ENCODE measurements at places on chromosomes 4 and X.
A peak's percentile ranks its signal among the peaks of the same experiment; 100 is the strongest.

- DNase-seq = no peak
Measured at GRCh38 chr4:7924570-7924969, 15.1 kb downstream of the AFAP1 start.

DNA sequence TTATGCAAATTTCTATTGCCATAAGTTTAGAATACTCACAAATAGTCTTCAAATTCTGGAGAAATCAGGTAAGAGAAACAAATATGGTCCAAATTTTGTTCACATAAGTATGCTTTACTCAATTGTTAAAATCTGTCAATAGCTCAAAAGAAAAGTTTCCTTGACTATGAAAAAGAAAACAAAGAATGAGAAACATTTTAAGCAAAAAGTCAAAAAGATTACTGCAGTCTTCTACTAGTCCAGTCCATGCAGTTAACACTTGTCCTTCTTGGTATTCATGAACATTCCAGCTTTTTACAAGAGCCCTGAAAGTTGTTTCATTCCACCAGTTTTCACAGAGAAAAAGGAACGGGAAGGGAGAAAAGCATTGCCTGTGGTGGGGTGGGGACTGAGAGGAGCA, 54.7 kb upstream of the ZXDA start:
- no peak for DNase-seq

GRCh38 chrX:111410590-111411078, 1.4 kb downstream of the DCX start:
- no peak for DNase-seq

DNA sequence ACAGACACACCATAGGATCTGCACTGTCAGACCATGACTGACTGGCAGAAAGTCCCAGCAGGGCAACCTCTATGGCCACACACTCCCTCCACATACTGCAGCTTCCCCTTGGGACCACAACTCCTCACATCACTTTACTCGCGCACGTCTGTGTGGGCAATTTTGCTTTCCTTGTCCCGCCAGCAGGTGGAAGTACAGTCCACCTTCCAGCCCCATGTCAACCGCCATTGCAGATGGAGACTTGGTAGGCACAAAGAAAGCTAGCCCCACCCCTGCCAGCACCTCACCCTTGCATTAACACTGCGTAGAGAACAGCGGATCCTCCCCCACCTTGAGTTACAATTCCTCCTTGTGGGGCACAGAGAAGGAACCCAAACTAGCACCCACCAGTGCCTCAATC, 74.4 kb upstream of the NAP1L2 start:
- DNase-seq = no peak

DNA sequence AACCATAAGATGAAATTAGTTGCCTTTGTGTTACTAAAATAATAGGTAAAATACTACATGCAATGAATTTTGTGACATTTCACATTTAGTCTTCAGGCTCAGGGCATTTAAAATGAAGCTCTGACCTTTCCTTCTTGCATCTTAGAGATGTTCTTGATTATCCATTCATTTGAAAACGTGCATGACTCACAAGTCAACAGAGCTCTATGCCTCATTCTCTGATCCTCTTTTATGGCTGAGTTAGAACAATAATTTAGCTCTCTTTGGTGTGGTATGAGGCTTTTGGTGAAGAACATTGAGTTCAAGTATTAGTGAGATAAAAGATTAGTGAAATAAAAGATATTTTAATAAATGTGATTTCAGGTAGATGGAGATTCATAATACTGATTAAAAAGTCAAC, 66.5 kb downstream of the TIGD2 start:
- DNase-seq = no peak

- no peak for DNase-seq
Measured at GRCh38 chr4:27154706-27155105, 294.1 kb downstream of the STIM2 start.

DNA sequence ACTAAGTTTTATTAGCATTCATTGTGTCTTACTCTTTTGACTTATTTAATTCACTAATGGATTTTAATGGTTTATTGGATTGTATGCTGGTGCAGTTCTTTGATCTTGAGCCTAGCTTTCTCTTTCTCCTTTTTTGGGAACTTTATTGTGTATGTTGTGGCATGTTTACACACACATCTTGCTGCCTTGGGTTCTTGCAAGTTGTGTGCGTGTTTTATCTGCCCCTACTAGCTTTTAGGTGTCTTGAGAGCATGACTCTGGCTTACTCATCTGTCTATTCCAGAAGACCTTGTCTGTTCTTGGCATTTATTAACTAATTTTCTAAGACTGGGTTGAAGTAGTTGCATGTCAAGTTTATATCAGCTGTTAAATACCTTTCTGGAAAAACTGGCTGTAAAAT, 2.7 kb downstream of the TMEM165 start:
- DNase-seq = no peak

DNA sequence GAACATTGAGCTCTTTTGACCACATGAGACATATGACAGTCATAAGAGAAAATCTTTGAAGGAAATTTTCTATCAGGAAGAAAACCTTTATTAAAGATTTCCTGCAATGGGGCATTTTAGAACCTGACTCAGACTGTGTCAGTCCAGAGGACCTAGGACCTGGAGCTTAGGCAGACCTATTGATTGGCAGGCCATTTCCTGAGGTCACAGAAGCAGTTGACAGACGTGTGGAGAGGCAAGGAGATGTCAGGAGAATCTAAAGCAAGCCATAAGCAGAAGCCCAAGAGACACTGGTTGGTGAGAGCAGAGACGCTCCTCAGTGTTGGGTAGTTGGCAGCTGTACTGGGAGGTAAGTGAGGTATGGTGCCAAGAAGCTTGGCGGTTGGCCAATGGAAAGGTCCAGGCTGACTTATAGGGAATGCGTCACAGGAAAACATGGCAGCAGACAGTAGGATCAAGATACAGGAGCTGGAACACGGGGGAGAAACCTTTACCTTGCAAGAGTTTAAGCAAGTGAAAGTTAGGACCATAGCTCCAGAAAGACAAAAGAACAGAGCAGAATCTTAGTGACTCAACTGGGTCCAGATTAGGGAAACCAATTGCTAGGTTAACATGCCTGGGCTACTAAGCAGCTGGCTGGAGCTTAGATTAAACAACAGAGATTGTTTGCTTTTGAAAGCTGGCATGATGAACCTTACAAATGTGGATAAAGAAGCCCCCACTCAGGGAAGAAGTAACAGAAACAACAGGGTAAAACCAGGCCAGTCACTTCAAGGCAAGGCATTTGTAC, 18.6 kb downstream of the PALLD start:
- no peak for DNase-seq

DNA sequence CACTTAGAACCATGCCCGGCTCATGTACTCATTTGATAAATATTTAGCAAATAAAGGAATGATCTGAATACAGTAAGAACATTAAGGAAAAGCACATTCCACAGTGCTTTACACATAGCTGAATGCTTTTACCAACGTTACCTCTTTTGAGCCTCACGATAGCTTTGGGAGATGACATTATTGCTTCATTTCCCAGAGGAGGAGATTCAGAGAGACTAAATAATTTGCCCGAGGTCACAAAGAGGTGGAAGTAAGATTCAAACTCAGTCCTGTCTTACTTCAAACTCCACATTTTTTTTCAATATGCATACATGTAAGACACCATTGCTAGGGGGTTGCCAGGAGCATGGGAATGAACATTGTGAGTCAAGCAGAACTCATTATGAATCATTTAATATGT, 538.5 kb downstream of the BCOR start:
- no peak for DNase-seq

DNA sequence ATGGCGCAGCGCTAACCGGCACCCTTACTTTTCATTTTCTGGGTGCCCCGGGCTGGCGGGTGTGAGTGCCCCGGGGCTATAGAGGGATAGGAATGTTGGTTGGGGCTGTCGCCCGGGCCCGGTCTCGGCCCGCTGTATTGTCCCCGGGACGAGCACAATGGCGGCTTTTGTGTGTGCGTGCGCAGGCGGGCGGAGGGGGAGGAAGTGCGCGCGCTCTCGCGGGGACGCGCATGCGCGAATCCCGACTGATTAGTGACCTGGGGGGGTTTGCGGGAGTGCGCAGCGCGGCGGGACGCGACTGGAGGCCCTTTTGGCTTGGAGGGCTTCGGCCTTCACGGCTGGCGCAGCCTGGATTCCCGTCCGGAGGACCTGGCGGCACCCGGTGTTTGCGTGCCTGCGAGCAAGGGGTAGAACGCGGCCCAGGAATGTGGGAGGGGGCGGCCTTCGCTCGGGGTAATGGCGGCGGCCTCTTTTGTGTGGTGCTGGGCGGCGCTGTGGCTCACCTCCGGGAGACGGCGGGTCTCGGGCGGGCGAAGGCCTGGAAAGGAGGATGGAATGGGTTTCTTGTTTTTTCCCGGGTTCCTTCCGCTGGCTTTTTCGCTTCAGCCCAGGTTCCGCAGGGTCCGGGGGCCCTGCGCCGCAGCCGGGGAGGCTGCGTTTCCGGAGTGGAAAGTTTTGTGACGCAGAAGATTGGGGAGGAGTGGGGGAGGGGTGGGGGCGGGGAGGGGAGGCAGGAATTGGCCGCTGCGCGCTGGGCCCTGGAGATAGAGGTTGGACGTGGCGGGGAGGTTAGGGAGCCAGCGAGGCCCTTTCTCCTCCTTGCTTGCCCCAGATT, 618 bp downstream of the DDX3X start:
- peak; percentile 70 for DNase-seq

- DNase-seq = no peak
Measured at GRCh38 chr4:153258750-153259149, 54.5 kb downstream of the TRIM2 start.

- DNase-seq = peak; percentile 70
Measured at GRCh38 chrX:9708923-9709553, 56.6 kb downstream of the GPR143 start.

DNA sequence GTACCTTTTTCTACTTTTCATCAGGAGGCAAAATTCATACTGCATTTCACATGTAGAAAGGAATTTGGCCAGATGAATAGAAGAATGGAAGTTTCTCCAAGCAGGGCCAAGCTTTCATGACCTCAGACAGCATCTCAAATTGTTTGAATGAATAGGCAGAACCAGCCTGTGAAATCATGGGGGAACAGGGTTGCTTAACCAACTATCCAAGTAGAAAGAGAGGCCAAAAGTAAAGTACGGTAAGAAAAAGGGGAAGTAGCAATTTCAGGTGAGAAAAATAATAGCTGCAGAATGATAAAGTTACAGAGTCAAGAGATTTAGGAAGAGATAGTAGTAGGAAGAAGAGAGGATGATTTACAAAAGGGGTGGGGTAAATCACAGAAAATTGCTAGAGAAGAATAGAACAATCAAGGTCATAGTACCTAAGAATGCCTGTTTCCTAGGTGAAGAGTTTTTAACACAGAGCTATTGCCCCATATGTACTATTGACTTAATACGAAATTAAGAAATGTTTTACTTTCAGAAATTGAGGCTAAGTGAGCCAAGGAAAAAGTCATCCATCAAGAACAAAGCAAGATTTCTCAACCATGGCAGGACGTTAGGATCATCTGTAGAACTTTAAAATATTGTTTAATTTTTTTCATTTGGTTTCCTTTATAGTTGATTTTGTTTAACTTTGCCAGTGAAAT, 177.1 kb upstream of the TET2 start:
- no peak for DNase-seq

GRCh38 chrX:39427906-39428305, 626.6 kb downstream of the MID1IP1 start:
- no peak for DNase-seq

- no peak for DNase-seq
Measured at GRCh38 chrX:40154250-40154852, 56.6 kb upstream of the BCOR start.

- DNase-seq = no peak
Measured at GRCh38 chr4:123898946-123899666, 502.5 kb downstream of the SPRY1 start.

DNA sequence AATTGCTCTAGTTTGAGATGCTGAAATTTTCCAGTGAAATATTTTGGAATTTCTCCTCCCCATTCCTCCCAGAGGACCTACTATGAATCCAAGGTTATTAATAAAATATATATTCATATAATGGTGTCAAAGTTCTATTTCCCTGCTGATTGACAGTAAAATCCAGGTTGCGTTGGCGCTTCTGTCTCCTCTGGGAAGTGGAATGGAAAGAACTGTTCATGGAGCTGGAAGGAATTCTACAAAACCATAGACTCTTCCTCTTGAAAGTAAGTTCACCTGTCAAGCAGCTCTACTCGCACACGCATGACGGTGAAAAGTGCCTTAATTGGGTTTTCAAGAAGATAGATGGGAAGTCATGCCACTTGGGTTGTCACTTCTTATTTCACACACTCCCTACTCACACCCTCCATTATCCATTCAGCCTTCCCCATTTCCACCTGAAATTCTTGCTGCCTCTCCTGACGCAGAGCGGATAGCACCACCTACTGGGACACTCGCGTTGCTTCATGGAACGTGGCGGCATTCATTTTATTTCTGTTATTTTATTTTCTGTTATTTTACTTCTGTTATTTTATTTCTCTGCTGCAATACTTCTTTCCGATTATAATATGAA, 351.6 kb downstream of the NLGN4X start:
- DNase-seq = no peak

- DNase-seq = no peak
Measured at GRCh38 chr4:56048383-56048701, 99.6 kb downstream of the CEP135 start.

DNA sequence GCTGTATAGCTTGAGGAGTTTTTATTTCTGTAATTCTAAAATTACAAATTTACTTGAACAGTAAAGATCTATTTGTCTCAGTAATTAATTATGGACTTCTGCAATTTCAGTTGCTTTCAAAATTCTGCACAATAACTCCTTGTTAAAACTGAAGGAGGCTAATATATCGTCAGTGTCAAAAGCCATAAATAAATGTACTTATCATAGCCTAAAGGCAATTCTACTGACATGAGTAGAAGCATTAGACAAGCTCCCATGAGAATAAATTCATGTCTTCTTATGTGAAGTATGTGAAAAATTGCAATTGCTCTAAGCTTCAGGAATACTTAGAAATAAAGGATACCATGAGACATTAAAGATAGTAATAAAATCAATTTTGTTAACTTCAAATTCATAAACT, 381.2 kb upstream of the PCDH10 start:
- DNase-seq = no peak

DNA sequence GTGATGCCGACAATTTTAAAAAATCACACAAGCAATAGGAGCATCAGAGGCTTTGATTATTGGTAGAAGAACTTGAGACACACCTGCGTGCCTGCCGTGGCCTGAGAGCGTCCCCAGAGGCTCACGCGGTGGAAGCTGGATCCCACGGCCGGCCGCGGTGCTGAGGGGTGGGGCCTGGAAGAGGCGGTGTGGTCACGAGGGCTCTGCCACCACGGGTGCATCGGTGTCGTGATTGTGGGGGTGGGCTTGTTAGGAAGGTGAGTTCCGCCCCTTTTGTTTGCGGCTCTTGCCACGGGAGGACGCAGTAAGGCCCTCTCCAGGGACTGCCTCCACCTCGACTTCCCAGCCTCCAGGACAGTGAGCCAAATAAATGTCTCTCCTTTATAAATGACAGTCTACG, 77.2 kb upstream of the ADRA2C start:
- no peak for DNase-seq

DNA sequence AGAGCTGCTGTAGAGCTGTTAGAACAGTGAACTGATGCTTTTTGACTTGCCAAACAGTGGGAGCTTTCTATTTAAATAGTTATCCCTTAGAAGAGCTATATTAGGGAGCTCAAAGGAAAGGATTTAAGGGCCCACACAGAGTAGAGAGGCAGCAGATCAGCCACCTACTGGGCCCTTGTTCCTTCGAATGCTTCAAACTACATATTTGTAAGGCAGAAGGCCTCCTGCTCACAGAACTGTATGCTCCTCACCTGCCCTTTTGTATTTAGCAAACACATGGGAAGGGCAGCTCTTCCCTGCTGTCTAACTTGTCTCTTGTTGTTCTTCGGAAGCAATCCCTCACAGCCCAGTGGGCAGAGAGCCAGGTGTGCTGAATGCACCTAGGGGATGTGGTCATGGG, 38.0 kb downstream of the IL1RAPL1 start:
- no peak for DNase-seq
